ENCODE measurements at places on chromosomes 3 and 15.

DNA sequence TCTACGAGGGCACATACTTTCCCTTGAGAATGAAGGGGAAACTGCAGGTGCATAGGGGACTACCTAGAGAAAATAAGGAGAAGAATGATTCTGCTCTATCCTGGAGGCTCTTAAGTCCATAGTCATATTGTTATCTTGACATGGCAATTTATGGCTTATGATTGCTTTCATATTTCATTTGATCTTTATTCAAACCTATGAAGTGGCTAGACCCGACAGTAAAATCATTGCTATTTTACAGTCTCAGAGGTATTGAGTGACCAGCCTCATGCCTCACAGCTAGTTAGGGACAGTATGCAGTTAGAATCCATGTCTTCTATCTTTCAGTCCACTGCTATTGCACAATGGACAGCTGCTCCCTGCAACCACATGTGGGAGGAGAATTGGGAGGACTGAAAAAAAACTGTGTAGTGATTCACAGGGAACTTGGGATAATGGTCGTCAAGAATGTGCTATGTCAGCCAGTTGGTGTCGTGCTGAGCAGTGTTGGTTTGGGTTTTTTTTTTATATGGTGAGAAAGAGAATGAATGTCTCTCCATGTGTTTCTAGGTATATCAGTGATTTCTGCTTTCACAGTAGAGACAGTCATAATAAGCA is 63.2 kb upstream of the SPPL2A start:
- DNase-seq: no peak

GRCh38 chr15:29712149-29712885 is 110.0 kb downstream of the TJP1 start:
- no peak for DNase-seq

DNA sequence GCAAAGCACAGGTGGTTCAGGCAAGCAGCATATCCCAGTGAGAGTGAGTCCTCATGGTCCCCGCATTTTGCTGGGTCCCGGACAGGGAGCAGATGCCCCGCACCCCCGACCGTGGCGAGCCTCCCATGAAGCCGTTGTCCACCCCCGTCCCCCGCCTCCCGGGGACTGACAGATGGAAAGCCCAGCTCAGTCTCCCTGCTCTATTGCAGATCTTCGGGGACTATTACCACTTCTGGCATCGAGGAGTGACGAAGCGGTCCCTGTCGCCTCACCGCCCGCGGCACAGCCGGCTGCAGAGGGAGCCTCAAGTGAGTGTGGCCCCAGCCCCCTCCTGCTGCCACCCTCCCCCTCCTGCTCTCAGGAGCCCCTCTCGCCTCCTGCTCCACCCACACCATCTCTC is 7.7 kb downstream of the FURIN start:
- no peak for DNase-seq

DNA sequence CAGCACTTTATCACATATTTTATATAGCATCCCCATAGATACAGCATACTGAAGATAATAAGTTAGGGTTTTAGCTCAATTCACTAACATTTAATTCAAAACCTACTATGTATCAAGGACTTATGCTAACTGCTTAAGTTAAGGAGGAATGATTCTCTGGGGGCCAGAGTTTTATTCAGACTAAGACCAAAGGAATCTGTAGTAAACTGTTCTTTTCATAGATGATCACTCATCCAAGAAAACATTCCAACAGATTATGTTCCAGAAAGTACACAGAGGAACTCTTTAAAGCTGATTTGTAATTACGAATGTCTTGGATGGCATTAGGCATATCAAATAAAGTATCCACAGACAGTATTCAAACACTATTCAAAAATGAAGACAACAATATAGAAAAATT is 226.4 kb downstream of the SCAPER start:
- DNase-seq: no peak

DNA sequence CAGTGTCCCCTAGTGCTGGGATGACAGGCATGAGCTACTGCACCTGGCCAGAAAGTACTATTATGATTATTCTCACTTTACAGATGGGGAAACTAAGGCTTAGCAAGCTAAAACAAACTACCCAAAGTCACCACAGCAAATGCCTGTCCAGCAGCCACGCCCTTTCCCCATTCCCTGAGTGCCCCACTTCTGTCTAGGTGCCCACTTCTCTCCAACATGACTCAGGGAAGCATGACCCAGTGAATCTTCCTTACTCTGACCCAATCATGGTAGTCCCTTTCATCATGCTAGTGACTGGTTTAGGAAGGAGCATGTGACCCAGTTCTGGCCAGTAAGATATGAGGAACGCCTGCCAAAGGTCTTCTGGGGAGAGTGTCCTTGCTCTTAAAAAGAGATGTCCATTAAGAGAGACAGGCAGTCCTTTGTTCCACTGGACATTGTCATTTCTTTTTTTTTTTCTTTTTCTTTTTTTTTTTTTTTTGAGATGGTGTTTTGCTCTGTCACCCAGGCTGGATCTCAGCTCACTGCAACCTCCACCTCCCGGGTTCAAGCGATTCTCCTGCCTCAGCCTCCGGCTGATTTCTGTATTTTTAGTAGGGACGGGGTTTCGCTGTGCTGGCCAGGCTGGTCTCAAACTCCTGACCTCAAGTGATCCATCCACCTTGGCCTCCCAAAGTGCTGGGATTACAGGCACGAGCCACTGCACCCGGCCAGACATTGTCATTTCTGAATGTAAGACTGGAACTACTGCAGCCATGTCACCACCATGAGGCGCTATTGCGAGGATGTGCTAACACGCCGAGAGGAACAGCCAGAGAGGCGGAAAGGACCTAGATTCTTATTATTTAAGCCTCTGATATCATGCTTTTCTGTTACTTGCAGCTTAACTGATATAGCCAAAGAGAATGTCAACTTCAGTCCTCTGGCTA is 19.8 kb downstream of the MEGF11 start:
- DNase-seq: no peak

DNA sequence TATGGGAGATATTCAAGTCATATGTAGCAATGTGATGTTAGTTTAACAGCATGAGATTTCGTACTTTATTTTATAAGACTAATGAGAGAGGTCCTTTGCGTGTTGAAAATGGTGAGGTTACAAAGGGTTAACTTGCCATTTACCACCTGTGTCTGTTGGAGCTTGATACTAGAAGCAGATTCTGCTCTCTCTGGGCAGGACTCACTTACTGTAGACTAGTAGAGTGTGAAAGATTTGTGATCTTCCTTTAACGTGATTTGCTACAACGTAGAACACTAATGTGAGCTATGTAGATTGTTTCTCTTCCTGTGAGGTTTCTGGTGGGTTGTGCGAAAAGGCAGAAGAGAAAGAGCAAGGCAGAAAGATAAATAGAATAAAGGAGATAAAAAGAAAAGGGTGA is 1.1 kb downstream of the TP63 start:
- DNase-seq: no peak

- DNase-seq: no peak
Observed at GRCh38 chr3:170862618-170863374, 7.2 kb downstream of the RPL22L1 start.

GRCh38 chr3:71361334-71361890 is 222.1 kb downstream of the FOXP1 start:
- no peak for DNase-seq

GRCh38 chr3:186258968-186259367 is 103.1 kb downstream of the DGKG start:
- no peak for DNase-seq

DNA sequence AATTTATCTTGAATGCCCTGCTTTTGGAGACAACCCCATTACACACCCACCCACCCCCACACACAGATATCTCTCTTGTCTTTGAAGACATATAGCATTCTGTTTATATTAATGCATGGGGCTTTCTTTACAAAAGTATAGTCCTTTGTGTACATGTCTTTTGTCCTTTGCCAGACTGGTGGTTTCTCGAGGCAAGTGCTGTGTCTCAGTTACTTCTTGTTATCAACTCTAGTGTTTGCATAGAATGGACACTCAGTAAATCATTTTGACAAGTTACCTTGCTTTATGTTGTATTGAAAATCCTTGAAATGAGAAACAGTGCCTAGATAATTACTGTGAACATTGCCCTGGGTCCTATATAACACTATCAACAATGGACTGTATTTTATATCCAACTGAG is 33.9 kb downstream of the KBTBD8 start:
- no peak for DNase-seq

DNA sequence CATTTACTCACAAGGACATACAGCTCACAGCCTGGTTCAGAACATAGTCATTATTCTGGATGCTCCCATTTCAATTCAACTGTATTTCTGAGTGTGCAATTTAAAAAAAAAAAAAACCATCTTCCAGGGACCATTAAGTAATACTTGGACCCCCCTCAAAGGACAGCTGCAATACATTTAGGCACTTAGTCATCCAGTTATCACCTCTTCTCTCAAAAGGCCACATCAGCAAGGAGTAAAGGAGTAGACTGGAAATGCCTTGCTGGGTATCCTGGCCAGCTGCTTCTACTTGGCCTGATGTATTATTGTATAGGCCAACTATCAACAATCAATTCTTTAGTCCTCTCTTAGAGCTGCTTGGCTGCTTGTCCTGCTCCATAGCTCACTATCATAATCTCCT is 211.4 kb upstream of the SETMAR start:
- DNase-seq: no peak

DNA sequence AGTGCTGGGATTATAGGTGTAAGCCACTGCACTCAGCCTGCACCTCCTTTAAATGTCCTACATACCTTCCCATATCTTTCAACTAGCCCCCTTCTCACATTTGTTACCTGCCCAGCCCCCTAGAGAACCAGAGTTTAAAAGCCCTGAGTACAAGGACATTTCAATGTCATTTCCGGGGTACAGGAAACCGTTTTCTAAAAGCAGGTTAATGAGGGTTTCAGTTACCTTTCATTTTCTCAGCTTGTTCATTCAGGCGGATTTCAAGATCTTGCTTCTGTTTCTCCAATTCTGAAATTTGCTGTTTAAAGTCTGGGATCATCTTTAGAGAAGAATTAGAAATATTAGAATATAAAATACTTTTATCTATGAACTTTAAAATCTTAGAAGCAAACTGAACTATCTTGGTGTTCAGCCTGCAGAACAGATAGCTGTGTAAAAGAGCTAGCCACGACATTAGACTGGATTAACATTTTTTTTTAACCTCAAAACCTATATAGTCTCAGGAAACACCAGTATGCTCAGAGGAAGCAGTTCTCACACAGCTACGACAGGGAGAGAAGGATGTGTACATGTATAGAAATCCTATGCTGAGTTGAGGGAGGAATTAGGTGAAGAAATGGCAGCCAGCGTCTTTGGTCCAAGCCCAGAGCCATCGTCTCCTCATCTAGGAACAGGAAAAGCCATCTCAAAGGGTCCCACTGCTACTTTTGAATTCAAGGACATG is 29.9 kb upstream of the GNB5 start:
- DNase-seq: no peak

- no peak for DNase-seq
Observed at GRCh38 chr3:154776549-154777225, 303.4 kb upstream of the MME start.

- DNase-seq: peak; percentile 66
Observed at GRCh38 chr15:99476413-99477222, 89.2 kb upstream of the MEF2A start.

GRCh38 chr3:188822411-188822810 is 349.4 kb upstream of the TPRG1 start:
- DNase-seq: no peak

GRCh38 chr3:16740515-16740914 is 135.3 kb upstream of the DAZL start:
- no peak for DNase-seq

DNA sequence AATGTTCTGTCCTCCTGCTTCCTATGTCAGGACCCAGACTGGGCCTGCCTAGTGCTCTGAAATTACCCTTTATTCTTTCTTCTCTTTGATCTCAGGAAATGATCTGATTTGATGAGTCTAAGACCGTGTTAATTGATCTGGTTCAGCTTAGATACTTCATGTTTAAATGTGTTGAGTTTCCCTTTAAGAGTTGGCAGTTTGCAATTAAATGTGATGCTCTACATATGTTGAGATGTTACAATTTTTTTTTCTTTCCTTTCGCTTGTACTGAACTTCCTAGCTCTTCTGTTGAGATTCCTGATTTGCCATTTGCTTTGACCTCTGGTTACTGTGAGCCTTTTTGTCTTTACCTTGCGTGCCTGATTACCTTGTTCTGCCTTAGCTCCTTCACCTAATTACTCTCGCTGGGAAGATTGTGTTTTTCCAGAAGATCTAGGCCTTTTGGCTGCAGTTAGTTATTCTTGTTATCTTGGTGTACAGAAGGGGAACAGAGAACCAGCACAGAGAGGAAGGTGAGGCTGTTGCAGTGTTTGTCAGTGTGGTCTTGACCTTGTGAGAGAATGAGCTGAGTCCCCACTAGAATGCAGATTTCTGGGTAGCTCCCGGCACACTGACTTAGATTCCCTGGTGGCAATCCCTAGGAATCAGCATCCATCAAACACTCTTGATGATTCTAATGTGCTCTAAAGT is 203.6 kb downstream of the EDEM1 start:
- DNase-seq: no peak

DNA sequence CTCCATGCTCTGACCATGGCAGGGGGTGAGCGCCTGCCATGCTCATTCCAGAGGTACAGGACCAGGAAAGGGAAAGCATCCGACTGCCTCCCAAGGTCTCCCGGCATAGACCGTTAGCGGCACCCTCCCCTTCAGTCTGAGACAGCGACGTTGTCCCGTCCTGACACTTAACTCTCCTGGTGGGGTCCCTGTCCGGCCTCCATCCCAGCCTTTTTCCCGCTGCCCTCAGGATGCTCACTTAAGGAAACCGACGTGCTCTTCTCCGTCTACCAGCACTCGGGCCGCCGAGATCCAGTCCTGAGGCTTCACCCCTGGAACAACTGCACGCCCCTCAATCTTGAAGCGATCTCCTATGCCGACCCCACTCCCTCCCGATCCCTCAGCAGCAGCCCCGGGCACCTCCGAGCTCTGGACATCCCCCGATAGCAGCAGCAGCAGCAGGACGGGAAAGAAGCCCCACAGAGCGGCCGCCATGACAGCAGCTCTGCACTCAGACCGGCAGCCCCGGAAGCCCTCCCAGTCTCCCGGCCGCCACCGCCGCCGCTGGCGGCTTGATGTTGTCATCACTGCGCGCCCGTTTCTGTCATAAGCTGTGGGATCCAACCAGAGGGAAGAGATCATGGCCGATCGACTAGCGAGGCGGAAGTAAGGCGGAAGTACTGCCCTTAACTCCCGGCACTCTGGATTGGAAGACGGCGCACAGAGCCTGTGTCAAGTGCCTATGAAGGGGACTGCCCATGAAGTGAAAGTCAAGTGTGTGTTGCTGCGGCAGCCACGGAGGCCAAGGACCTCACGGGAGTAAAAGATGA is at the start of the genes EMC7 and PGBD4:
EMC7 (minus strand) TSS at position 497 of the 809 bp plus-strand sequence; CDS start at position 474, 23 bp downstream.
PGBD4 (plus strand) TSS at position 718 of the 809 bp plus-strand sequence. CDS start 449 bp downstream, outside the sequence.
- peak; percentile 99 for DNase-seq
